EH (cell line): ENCODE measurements at places on chromosomes 4 and X.

DNA sequence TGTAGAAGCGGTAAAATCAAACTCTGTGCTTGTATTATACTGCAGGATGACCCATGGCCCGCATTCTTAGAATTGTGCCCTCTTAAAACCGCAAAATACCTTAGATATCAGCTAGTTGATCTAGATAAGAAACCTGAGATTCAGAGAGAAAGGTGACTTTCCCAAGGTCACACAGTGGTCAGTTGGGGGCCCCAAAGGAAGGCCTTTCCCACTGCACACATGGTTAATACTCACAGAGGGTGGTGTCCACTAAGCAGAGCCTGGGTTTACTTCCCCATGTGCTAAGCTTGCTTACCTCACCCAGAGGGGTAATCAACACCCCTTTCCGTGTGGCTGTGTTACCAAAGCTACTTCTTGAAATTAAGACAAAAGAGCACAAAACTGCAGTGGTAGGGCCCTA, 66.3 kb downstream of the RBM47 start:
- DNase-seq, result no peak

DNA sequence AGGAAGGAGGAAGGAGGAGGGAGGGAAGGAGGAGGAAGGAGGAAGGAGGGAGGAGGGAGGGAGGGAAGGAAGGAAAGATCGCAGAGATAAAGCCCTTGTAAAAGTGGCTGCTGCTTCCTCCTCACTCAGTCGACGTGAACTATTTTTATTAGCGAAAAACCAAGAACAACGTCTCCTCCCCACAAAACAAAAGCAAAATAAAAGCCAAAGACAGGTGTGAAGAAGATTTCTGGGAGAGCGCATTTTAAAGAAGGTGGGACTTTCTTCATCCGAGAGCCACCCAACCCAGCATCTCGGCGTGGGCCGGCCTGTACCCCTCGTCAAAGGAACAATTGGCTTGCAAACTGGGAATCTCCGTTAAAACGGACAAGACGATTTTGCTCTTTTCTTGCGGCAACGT, 40.7 kb upstream of the ASMTL start:
- DNase-seq, result no peak

DNA sequence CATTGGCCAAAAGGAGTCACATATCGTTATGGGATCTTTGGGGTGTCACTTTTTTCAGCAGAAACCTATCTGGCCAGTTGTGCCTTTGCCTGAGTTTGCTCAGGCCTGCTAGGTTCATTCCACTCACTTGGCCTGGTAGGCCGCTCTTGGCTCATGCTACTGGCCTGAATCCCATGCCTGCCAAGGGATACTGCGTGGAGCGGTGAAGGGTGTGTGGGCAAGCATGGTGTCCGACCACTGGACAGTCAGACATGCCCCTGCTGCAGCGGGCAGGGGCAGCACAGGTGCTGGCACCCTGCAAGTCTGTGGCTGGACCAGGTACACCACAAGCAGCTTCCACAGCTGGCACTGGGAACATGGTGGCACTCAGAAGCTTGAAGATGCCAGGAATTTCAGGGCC, 11.3 kb upstream of the PPM1K start:
- no peak for DNase-seq

DNA sequence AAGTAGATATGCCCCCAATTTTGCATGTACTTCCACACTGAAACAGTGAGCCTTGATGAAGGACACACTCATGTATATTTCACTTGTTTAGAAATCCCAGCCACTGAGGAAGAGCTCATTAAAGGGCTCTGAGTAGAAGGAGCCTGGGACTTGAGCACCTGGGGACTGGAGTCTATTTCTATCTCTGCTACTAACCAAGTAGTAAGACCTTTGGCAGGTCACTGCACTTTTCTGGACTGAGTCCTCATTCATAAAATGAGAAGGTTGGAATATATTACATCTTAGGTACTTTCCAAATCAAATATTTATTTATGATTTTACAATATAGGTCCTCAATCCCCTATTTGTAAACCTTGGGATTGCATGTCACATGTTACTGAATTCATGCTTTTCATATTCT, 78.2 kb upstream of the C4orf54 start:
- no peak for DNase-seq

GRCh38 chrX:45007598-45007997, 134.6 kb downstream of the KDM6A start:
- no peak for DNase-seq

DNA sequence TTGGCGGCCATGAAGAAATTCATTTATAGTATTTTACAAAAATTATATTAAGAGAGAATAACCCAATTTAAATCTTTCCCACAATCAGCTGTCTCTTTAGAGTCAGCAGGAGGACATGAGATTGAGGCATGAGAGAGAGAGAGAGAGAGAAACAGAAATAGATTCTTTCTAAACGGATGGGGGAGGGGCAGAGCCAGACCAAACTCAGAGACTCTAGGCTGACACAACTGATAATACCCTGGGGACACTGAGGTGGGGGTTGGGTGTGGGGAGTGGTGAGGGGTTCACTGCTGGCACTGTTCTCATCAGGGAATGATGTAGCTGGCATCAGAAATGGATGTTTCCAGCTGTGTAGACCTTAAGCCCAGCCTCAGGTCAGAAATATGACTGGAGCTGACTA, 20.5 kb upstream of the HOPX start:
- no peak for DNase-seq

GRCh38 chrX:9464435-9465371, at the start of gene TBL1X:
TSS of gene TBL1X (plus strand) at chrX:9465058. CDS start at chrX:9653587, 188,529 bp downstream.
- DNase-seq, result peak; percentile 68

- no peak for DNase-seq
Measured at GRCh38 chr4:15410750-15411149, 17.1 kb upstream of the C1QTNF7 start.

DNA sequence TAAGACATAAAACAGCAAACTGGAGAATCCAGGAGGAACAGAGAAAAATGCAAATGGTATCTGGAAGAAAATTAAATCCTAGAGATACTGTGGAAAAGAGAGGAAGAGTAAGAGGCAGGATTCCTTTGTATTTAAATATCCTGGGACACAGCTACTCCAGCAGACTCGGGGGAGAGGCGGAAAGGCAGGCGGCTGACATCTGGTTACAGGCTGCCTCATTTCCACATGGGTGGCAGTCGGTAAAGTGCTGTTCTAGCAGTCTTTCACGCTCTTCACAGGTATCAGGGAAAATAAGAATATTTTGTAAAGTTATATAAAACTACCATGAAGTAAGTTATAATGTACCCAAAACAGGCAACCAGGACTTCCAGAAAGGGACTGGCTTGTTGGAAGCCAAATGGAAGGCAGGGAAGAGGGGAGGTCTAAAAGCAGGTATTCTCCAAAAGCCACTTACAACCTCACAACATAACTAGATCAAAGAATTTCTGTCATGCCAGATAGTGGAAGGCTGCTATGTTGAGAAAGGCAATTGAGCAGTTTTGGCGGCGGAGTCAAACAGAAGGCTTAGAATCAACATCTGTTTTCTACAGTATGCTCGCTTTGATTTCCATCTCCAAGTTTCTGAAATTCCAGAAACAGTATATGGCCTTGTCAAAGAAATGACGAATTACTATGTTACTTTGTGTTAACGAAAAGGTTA, 1.3 kb upstream of the TIGD2 start:
- peak; percentile 7 for DNase-seq

DNA sequence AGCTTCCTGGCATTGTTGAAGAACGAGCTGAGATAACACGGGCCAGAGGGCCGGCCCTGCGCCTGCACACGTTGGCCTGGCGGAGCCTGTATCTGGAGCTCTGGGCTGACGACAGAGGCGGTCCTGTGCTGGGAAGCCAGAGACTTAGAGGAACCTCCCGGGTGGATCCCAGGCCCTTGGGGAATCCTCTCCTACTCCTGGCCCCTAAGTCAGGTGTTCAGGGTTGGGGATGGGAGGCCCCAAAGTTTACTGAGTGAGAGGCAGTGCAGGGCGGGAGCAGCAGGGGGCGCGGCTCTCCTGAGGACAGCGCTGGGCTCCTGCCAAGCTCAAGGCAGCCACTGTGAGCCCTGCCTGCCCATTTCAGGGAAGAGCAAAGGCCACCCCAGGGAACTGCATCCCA, 2.5 kb upstream of the HTRA3 start:
- DNase-seq, result peak; percentile 61

DNA sequence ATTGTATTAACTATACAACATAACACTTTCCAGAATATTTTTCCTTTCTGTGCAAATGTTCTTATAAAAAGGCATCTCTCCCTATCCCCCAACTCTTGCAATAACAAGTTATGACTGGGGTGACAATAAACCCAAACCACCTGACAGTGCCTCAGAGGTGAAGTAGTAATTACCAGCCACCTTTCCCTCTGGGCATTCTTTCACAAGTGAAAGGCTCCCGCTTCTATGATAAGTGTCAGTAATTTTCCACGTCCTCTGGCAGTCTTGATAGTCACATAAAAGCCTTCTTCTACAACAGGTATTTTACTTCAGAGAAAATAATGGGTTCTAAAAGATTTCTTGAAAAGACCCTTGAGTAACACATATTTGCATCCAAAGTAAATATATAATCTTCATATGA, 82.7 kb downstream of the MANBA start:
- no peak for DNase-seq

DNA sequence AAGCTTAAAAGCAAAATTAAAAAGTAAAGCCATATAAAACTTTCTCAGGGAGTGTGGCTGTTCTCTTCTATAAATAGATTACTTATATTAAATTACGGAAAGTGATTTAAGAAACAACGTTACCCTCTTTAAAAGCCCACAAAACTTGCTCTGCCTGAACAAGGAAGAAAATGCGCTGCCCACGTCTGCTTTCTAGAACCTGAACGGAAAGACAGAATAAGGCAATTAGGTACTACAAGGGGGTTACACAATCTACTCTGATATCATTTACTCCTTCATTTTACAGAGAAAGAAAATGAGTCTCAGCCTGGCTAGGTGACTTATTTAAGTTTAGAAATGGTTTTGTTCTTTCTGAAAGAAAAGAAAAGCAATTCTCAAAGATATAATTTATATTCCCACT, 147.2 kb downstream of the RNF150 start:
- no peak for DNase-seq

- DNase-seq, result no peak
Measured at GRCh38 chr4:89216866-89217265, 90.7 kb downstream of the GPRIN3 start.

DNA sequence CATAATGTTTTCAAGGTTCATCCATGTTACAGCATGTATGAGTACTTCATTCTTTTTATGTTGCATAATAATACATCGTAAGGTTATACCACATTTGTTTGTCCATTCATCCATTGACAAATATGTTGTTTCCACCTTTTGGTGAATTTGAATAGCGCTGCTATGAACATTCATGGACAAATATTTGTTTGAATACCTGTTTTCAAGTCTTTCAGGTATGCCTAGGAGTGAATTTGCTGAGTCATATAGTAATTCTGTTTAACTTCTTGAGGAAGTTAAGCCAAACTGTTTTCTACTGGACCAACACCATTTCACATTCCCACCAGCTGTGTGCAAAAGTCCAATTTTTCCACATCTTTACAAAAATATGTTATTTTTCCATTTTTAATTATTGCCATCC, 31.5 kb downstream of the IRS4 start:
- no peak for DNase-seq

- DNase-seq, result peak; percentile 0
Measured at GRCh38 chrX:11913001-11913400, 155.0 kb downstream of the MSL3 start.

DNA sequence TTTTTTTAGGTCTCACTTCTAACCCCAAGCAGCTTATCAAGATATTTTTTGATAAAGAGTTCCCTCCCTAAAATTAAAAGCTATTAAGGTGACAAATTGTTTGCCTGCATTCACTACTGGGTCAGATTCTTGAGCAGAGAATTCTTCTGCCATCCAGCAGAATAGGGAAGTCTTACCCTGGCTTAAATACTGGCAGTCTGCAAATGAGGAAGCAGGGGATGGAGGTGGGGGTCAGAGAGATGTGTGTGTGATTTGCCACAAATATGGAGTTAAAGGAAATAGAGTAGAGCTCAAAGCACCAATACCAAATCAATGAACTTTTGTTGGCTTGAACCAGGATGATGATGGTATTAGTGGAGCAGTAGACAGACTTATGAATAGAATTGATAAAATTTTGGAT, 122.2 kb downstream of the ANXA5 start:
- no peak for DNase-seq

DNA sequence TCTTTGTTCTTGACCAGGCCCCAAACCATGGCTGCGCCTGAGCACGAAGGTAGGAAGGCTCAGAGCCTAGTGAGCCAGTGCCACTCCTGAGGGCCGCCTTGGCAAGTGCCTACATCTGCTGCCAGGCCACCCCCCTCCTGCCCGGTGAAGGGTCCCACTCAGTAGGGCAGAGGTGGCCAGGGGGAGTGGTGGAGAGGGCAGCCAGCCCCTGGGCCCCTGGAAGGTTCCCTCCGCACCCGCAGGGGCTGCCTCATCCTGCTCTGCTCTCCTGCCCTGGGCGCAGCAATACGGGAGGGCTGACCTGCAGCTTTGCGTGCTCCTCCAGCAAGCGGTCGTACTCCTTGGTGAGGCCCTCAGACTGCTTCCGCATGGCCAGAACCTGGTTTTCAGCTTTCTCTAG, 14.0 kb downstream of the SLC6A8 start:
- DNase-seq, result no peak

- DNase-seq, result no peak
Measured at GRCh38 chr4:173857828-173858227, 327.8 kb upstream of the HAND2 start.

DNA sequence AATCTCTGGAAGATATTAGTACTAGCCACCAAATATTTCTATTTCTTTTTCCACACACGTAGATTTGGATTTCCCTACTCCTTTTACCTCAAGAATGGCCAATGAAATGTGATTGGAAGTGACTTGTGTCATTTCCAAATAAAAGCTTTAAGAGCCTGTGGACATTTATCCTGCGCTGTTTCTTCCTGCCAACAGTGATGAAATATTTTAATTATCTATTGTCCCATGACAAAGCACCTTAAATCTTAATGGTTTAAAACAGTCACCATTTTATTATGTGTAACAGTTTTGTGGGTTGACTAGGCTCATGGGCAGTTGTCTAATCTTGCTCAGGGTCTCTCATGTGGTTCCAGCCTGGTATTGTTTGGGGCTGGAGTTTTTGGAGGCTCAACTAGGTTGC, 3.5 kb upstream of the PGRMC2 start:
- DNase-seq, result no peak

- DNase-seq, result peak; percentile 19
Measured at GRCh38 chr4:133151691-133152329, 2.7 kb downstream of the PCDH10 start.

- DNase-seq, result no peak
Measured at GRCh38 chr4:161320377-161320776, 843.4 kb downstream of the FSTL5 start.

DNA sequence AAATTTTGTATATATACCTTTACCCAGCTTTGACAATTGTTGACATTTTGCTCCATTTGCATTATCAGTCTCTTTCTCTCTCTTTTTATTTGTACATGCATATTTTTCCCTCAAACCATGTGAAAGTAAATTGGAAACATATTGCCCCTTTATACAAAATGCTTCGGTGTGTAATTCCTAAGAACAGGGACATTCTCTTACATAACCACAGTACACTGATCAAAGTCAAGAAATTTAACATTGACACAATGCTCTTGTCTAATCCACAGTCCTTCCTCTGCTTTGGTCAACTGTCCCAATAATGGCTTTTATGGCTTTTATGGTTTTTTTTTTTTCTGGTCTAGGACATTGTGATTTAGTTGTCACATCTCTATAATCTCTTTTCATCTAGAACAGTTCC, 9.5 kb upstream of the SMS start:
- DNase-seq, result no peak
